Activated T-helper 17 cell treated with anti-CD3 and anti-CD28 coated beads, Interleukin-2, amount 50 U/mL, for 72 hours (primary cell): ENCODE measurements at places on chromosomes 2 and 18.
A peak's percentile ranks its signal among the peaks of the same experiment; 100 is the strongest.

- ATAC-seq, result peak; percentile 29
These were observed 18.2 kb downstream of the ACVR2A start for GRCh38 chr2:147862859-147863516.

- ATAC-seq, result peak; percentile 48
These were observed 15.0 kb downstream of the KCNJ13 start for GRCh38 chr2:232761301-232761907.

DNA sequence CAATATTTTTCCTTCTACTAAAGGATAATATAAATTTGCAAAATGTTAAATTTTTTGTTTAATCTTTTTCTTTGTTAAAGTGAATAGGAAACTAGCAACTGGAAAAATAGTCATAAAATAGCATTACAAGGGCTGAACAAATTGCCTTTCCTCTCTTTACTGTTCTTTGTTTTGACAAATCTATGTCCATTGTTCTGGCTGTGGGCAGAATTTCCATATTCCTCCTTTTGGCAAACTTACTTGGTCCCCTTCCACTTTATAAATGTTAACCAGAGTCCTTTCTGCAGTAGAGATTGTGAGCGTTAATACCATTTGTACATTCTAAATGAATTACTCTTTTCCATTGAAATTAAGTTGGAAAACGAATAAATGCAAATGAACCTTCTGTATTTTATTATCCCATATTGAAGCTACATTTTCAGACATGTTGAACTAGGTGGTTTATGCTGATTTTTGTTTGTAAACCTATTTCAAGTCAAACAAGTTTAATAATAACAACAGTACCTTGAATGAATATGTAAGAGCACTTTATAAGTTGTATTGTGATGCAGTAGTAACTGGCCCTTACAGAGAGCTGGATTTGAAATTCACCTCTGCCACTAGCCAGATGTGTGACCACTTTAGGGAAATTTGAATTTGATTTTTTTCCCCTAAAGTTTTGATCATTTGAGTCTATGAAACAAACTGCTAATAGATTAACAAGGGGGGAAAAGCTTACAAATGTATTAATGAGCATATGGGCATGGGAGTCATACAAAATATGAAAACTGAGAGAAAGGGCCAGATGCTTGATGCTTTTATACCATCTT lies 3.3 kb downstream of the RNF125 start:
- no peak for ATAC-seq

- no peak for ATAC-seq
These were observed 53.8 kb upstream of the TUBA3E start for GRCh38 chr2:130251873-130252620.

DNA sequence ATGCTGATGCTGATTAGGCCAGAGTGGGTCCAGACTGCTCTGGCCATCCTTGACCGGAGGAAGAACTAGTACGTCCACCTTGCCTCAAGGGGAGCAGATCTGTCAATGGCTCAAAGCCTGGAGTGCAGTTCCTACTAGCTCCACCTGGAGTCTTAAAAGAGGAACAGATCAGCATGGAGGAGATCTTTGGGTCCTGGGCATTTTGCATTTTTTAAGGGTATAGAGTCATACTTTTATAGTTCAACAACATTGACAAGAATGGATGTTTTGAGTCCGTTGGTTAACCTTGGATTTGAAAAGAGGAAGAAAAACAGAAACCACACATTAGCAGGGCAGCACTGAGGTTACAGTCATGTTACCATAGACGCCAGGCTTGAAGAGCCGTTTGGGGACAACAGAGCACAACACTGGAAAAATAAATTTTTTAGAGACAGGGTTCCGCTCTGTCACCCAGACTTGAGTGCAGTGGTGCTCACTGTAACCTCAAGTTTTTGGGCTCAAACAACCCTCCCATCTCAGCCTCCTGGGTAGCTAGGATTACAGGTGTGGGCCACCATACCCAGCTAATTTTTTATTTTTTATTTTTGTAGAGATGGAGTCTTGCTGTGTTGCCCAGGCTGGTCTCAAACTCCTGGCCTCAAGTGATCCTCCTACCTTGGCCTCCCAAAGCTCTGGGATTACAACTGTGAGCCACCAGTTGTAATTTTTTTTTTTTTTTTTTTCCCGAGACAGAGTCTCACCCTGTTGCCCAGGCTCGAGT lies 78.5 kb downstream of the PRKCE start:
- no peak for ATAC-seq

- ATAC-seq, result no peak
These were observed 102.9 kb downstream of the ALPK2 start for GRCh38 chr18:58525928-58526424.

- no peak for ATAC-seq
These were observed 80.4 kb downstream of the POLR1A start for GRCh38 chr2:86025229-86025820.

DNA sequence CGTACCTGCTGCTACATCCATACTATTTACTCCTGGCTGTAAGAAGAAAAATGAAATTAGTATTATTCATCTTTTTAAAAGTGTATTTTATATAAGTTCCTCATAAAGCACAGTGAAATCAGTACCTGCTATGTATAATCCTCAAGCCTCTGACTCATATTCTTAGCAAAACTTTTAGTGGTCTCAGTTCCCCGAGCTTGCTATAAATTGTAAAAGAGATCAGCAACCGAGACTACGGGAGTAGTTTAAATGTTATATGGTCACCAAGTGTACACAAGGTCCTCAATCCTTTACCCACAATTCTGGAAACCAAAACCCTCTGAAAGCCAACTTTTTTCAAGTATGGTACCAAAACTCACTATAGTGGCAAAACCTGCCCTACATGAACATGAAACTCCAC lies 24.2 kb downstream of the PRPF40A start:
- peak; percentile 82 for ATAC-seq

- no peak for ATAC-seq
These were observed 110.3 kb downstream of the NCK2 start for GRCh38 chr2:105854972-105855371.

- ATAC-seq, result no peak
These were observed 67.0 kb downstream of the ZNF521 start for GRCh38 chr18:25284861-25285550.

GRCh38 chr2:584863-585823 lies 92.1 kb downstream of the TMEM18 start:
- ATAC-seq, result peak; percentile 97

GRCh38 chr2:73291461-73292315 lies 1.7 kb downstream of the EGR4 start:
- no peak for ATAC-seq

DNA sequence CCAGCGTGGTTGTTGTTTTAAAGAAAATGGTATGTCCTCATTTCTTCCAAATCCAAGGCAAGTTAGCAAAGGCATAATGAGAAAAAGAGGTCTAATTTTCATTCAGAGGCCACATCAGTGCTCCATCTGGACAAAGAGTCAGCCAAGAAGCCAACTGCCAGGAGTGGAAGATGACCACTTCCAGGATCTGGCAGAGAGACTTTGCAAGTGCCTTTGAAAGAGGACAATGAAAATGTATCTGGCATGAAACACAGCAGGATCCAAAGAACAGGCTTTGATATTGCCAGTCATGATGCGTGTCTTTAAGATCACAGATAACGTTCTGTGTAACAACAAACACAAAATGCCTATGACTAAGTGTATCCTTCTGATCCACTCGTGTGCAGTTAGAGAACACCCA lies 82.8 kb downstream of the AFF3 start:
- no peak for ATAC-seq

DNA sequence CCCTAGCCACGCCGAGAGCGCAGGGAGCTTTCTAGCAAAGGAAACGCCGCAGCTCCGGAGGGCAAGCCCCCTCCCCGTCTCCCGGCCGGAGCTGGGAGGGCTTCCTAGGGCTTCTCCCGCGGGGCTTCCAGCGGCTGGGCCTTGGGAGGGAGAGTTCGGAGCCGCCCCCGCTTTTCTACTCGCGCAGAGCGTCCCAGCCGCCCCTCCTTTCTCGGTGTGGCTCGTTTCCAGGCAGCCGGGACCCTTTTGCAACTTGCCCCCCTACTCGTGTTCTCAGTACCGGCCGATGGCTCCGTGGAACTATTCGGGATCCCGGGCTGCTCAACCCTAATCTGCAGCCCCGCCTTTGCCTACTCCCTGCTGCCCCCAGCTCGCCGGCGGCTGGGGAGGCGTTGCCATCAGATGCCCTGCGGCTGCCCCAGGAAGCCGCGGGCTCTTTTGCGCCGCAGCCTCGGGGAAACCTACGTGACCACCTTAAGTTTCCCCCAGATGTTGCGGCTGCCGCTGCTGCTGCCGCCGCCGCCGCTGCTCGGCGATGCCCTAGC lies 1.5 kb upstream of the NR4A2 start:
- ATAC-seq, result peak; percentile 19

DNA sequence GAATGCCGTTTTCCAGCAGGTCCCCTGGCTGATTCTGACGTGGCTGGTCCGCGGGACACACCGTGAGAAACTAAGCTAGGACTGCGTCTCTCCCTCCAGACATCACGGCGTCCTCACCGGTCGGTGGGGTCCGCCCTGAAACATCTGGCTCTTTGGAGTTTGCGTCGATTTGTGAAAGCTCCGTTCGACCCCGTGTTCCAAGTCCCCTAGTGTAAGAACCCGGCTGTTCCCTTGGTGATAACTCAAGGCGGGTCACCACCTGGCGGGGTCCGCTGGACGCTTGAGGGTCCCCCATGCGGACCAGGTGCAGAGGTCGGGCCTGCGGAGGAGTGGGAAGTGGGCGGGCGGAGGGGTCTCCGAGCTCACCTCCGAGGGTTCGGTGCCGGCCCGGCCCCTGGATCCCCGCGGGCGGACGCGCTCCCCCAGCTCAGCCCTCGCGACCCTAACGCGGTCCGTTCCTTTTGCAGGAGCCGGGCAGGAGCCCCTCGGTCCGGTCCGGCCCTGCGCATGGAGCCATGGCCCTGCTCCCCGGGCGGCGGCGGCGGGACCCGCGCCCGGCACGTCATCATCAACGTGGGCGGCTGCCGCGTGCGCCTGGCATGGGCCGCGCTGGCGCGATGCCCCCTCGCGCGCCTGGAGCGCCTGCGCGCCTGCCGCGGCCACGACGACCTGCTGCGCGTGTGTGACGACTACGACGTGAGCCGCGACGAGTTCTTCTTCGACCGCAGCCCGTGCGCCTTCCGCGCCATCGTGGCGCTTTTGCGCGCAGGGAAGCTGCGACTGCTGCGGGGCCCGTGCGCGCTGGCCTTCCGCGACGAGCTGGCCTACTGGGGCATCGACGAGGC lies 65.6 kb downstream of the KCNG2 start:
- ATAC-seq, result no peak

DNA sequence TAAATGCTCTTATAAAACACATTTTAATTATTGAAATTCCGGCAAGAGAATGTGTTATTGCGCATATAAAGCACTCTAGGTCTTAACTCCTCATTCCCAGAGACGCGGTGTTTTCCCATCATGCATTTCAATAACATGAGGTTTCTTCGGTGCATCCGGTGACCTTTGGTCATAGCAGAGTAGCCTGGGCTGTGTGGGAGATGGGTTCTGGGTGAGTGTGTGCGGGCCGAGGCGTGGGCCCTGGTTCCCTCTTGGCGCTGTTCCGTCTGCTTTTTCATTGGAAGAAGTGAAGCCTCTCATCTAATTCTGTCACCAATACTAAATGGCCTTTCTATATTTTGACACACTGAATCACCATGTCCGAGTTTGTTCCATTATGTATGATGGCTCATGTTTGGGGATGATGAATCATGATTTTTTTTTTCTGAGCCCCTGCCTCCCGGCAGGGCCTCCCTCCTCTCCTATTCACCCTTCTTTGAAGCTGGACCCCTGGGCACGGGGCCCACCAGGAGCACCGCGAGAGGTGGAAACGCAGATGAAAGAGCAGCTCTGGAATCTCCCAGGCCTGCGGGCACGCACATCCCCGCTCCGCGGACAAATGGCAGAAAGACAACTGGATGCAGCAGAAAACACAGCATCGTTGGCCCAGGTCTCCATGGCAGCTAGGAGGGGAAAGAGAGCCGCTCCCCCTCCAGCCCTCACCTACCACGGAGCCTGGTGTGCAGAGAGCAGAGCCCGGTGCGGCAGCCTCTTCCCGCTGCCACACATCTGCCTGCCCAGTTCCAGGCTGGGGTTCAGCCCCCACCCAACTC lies 85.8 kb upstream of the HPCAL1 start:
- ATAC-seq, result peak; percentile 18

DNA sequence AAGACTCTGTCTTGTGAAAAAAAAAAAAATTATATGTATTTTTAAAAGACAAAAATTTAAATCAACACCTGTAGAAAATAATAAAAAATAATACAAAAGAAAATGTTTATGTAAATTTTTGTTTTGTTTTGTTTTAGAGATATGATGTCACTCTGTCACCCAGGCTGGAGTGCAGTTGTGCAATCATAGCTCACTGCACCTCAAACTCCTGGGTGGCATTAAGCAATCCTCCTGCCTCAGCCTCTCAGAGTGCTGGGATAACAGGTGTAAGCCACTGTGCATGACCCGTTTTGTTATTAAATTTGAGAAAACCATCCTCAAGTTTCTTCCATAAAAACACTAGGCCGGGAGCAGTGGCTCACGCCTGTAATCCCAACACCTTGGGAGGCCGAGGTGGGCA lies 56.2 kb upstream of the B3GNT7 start:
- ATAC-seq, result no peak

GRCh38 chr2:19195661-19196060 lies 162.8 kb downstream of the OSR1 start:
- ATAC-seq, result no peak

- ATAC-seq, result no peak
These were observed 187.1 kb downstream of the SH3RF3 start for GRCh38 chr2:109316091-109316490.

DNA sequence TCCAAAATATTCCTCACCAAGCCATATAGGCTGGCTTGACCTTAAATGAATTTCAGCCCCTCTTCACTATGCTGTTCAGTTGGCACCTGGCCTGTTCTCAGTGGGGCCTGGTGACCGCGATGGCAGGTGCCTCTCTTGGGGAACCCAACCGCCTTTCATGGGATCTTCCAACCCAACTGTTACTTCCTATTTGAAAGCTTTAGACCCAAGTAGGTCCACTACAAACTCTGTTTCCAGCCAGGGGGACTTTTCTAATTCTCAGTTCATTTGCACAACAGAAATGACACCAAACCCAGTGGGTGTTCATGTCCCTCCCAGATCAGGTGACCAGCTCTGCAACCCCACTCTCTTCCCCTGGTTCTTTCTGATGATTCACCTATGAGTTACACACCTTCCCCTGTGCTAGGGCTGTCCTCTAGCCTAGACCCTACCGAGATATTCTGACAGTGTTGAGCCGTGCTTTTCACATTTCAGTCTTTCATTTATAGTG lies 35.6 kb upstream of the NDUFV2 start:
- peak; percentile 88 for ATAC-seq

- ATAC-seq, result no peak
These were observed 5.0 kb downstream of the PTPRN start for GRCh38 chr2:219304223-219304622.

GRCh38 chr2:205441524-205441923 lies 240.8 kb upstream of the NRP2 start:
- no peak for ATAC-seq

DNA sequence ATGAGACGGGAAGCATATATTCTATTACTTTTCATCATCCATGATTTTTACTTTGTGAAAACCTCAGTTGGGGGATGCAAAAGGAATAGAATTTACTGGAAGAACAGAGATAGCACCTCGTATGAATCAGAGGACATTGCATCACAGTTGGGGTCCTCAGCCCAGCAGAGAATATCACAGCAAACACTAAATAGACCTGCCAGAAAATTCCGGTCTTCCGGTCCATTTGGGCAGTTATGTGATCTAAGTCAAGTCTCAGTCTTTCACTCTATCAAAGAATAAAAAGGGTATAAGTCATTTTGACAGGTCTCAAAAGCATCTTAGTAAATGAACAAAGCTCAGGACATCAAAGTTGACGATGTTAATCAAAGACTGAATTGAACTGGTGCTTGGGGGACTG lies 1100.6 kb downstream of the DPP10 start:
- ATAC-seq, result no peak
